ENCODE measurements at places on chromosomes 13 and 19.

DNA sequence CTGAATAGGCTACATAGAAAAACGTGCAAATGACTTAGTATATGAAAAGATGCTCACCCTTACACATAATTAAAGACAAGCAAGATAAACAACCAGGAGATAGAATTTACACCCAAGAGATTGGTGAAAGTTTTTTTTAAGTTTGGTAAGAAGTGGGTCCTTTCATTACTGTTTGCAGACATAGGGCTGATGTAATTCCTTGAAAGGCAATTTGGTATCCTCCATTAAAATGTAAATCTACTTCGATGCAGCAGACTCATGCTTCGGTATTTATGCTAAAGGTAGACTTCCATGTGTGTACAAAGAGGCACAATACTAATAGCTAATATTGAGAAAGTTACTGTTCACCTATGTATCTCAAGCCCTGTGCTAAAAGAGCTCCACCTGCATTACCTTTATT lies 33.5 kb downstream of the CNMD start:
- DNase-seq = no peak

- DNase-seq = no peak
Measured at GRCh38 chr13:51044023-51044665, 66.9 kb downstream of the C13orf42 start.

DNA sequence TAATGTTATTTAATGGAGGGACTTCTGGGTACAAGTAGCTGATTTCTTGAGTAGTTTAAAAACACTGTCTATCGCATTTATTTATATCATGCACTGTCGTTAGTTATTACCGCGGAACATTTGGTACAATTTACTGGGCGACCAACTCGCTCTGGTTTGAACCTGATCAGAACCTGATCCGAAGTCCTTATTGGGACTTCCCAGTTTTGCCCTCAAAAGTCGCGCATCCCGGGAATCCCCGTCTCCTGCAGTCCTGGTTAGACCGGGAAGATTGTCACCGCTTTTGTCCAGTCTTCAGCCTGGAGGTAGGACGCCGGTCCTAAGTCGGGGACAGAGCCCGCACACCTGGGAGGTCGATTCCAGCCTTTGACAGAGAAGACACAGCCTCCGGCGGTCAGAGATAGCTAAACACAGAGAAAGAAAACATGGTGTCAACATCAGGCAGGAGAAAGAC lies 694 bp downstream of the CLN5 start:
- no peak for DNase-seq

- DNase-seq = no peak
Measured at GRCh38 chr19:55508120-55508519, 19.9 kb downstream of the SSC5D start.

DNA sequence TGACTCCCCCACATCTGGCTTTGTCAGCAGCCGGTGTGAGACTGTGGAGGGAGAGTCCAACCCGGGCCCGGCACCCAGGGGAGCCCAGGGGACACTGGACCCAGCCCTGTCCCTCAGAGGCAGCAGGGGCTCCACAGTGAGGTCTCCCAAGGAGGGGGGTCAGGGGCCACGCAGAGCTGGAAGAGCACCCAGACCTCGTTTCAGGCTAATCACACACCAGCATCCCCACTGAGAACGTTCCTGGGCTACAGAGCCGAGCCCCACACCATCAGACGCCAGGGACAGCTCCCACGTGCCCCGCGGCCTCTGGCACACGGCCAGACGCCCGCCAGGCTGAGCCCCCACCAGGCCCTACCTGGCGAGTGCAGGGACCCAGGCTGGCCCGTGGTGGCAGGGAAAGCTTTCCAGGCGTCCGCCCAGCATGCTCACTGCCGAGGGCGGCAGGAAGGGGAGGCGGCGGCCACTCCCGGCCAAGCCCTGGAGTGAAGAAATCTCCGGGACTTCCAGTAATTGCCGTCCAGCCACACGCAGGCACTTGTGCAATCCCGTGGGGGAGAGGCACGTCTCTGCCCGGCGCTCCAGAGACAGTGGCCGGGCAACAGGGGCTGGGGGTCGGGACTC lies 19.2 kb downstream of the SBNO2 start:
- DNase-seq = no peak

DNA sequence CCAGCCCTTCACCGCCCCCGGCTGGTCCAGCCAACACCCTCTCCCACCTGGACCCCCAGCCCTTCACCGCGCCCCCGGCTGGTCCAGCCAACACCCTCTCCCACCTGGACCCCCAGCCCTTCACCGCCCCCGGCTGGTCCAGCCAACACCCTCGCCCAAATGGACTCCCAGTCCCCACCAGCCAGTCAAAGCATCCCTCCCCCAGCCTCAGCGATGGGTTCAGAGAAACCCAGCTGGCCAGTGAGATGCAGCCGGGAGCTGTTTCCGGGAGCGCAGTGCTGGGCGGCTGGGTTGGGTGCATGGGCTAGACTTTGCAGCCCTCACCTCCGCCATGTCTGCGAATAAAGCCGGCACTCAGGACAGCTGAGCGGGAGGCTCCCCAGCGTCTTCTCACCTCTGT lies 6.5 kb upstream of the CDC34 start:
- no peak for DNase-seq

DNA sequence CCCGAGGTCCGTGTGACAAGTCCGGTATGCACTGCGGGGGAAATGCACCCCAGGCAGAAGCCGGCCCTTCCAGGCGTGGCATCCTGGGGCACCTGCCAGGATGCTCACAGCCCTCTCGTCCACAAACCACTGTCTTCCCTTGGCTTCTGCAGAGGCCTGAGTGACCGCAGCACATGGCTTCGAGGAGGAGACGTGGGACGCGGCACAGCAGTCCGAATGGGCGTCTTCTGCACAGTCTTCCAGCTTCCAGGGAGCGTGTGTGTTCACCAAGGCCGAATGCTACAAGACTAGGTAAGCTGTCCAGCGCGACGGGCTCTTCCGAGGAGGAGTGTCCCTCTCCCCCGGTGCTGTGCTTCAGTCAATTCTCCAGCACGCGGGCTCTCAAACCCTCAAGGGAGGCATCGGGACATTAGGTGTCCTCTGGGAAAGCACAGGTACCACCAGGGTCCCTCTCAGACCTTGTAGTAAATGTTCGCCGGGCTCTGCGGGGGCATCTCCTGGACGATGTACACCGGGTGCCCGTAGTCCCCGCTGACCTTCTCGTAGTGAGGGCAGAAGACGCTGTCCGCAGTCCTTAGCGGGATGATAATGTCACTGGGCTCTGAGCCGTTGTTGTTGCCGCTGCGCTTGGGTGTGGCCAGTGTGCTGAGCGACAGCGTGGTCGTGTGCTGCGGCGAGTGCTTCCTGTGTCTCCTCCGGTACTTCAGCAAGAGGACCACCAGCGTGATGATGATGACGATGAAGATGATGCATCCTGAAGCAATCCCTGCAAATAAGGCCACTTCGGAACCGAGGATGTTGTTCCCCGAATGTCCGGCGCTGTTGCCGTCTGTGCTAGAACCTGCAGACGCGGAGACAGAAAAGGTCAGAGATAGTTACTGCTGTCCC lies 42.6 kb downstream of the EFNB2 start:
- no peak for DNase-seq

DNA sequence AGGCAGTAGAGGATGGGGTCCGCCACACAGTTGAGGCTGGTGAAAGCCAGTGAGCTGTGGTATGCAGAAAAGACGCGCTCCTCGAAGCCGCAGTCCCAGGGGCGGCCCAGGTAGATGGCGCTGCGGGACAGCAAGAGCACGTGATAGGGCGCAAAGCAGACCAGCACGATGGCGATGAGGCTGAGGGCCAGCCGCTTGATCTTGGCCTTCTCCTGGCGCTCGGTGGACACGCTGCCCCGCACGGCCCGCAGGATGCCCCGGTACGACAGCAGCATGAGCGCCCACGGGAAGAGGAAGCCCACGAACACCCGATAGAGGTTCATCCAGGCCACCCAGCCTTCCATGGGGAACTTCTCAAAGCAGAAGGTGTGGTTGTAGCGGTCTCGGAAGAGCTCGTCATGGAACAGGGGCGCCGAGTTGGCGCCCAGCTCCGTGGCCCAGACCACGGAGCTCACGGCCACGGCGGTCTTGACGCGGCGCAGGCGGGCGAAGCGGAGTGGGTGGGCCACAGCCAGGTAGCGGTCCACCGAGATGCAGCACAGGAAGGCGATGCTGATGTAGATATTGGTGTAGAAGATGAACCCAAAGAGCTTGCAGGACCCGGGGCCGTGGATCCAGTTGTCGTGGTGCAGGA lies 6.5 kb upstream of the OPA3 start:
- DNase-seq = no peak

GRCh38 chr19:51121257-51121656 lies 3.4 kb upstream of the SIGLEC9 start:
- no peak for DNase-seq

- no peak for DNase-seq
Measured at GRCh38 chr19:577439-578392, 5.3 kb downstream of the BSG start.

DNA sequence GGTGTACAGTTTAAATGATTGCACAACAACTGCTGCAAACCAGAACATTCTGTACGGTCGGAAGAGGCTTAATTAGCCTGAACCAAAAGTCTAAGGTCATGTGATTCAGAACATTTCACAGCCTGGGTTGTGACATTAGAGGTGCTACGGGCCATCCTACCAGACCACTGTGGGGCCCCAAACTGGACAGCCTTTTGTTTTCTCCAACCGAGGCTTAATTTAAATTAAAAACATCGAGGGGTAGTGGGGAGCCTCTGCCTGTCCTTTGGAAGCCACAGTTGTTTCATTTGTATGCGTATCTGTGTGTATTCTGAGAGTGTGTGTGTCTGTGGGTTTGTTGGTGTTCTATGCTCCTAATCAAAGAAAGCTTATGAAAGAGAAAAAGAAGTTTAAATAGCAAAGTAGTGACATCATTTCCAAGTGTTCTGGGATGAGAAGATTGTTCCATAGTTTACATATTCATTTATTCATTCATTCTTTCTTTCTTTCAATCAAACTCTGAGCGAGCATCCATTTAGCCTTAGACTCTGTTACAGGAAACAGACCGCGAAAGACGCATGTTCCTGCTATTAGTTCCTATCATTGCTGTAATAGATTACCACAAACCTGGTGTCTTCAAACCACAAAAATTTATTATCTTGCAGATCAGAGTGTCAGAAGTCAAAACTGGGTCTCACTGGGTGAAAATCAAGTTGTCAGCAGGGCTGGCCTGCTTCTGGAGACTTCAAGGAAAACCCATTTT lies 444.8 kb downstream of the FOXO1 start:
- DNase-seq = peak; percentile 14

- no peak for DNase-seq
Measured at GRCh38 chr19:54319892-54320670, 7.1 kb upstream of the LILRA5 start.

- DNase-seq = no peak
Measured at GRCh38 chr19:38115271-38115802, 108.7 kb downstream of the DPF1 start.

DNA sequence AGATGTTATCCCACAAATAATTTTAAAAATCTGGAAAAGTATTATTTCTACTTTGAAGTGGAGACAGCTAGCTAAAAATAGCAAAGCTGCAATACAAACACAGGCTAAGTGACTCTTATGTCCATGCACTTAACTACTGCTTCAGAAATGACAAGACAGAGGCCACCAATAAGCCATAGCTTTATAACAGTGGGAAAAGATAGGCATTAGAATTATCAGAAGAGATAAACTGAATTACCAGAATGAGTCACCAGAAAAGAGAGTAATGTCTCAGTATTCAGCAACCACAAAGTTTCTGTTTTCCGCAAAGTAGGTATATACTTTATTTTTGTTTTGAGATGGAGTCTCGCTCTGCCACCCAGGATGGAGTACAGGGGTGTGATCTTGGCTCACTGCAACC lies 17.1 kb downstream of the CLN5 start:
- DNase-seq = no peak

DNA sequence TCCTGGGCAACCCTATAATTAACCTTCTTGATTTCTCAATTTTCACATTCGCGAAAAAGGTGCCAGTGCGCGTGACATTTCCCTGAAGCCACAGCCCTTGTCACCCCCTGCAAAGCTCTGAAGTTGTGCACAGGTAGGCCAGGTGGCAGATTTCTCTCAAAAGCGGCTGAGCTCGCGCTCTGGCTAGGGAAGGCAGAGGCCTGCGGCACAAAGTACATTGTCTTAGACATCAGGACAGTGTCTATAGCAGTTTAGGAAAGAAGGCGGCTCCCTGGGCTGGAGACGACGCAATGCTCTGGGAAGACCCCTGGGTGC lies 42.9 kb upstream of the ZNF14 start:
- DNase-seq = no peak

GRCh38 chr13:104567114-104567513 lies 1500.9 kb upstream of the SLC10A2 start:
- no peak for DNase-seq

DNA sequence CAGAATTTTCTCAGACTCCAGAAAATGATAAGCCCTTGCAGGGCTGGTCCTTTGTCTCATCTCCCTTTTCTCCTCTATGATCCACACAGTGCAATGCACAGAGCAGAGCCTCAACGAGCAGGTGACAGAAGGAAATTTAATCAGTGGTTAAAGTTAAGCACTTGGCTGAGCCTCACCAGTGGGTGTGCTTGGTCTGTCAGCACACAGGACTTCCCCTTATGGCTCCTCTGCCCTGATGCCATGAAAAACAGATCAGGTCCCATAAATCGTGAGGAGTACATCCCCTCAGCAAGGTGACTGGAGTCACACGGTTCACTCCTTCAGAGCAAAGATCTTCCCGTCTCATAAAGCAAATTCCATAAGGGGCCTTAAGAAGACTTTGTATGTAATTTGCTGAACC lies 818.2 kb downstream of the UQCRFS1 start:
- DNase-seq = no peak

DNA sequence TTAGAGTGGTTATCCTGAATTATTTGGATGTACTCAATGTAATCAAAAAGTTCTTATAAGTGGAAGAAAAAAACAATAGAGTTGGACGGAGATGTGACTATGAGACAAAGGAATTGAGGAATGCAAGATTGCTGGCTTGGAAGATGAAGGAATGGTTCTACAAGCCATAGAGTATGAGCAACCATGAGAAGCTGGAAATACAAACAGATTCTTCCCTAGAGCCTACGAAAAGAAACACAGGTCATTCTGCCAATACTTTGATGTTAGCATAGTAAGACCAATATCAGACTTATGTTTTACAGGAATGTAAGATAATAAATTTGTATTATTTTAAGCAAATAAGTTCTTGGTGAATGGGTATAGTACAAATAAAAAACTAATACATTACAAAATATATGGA lies 249.2 kb downstream of the DIAPH3 start:
- DNase-seq = no peak

GRCh38 chr13:77062097-77062496 lies 35.1 kb upstream of the FBXL3 start:
- no peak for DNase-seq

DNA sequence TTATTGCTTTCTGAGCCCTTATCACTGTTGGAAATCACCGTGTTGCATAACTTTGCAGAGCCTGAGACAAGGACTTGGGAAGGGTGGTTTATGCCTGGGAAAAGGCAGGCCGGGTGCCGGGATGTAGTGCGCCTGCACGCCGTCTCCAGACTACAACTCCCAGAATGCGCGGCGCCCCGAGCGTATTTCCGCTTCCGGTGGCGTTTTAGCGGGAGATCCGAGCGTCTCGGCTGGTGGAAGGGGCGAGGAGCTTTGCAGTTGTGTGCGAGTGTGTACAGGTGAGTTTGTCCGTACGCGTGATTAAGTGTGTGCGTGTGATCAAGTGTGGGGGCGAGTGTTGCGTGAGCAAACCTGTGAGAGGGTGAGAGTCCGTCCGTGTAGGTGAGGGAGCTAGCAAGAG lies 75.4 kb downstream of the PEG3 start:
- DNase-seq = no peak

Data from T-helper 17 cell (primary cell).